ENCODE measurements at places on chromosomes 6 and 20.

DNA sequence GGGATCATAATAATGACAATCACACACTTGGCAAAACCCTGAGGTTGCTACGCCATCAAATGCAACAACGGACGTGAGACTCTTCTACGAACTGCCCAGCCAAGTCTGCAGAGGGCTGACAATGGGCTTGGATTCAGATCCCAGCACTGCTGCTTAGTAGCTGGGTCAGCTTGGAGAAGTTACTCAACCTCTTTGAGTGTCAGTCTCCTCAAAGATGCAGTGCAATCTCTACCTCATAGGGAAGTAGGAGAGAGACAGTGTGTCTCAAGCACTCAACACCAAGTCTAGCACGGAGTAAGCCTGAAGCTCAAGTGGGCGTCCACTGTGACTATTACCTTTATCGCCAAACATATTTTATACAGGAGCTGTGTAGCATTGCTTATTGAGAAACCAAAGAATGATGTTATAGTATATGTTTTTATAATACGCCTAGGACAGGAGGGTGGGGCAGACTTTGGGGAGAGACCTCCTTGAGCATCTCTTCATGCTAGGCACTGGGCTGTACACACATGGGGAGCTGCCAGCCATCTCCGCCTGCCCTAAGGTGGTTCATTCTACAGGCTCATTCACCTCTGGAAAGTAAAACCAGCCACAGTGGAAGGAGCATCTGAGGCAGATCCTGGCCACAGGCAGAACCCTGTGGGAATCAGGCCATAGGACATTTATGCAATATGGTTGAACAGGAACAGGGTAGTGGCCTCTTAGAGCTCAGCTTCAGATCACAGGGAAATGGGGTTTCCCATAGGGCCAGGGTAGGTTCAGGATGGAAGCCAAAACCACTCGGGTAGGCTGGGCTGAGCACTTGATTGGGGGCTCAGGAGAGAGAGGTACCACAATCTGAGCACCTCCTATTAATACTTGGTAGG lies 160.2 kb downstream of the MRPL14 start:
- DNase-seq = no peak

- DNase-seq = no peak
Measured at GRCh38 chr6:106874481-106874880, 100.0 kb downstream of the CD24 start.

DNA sequence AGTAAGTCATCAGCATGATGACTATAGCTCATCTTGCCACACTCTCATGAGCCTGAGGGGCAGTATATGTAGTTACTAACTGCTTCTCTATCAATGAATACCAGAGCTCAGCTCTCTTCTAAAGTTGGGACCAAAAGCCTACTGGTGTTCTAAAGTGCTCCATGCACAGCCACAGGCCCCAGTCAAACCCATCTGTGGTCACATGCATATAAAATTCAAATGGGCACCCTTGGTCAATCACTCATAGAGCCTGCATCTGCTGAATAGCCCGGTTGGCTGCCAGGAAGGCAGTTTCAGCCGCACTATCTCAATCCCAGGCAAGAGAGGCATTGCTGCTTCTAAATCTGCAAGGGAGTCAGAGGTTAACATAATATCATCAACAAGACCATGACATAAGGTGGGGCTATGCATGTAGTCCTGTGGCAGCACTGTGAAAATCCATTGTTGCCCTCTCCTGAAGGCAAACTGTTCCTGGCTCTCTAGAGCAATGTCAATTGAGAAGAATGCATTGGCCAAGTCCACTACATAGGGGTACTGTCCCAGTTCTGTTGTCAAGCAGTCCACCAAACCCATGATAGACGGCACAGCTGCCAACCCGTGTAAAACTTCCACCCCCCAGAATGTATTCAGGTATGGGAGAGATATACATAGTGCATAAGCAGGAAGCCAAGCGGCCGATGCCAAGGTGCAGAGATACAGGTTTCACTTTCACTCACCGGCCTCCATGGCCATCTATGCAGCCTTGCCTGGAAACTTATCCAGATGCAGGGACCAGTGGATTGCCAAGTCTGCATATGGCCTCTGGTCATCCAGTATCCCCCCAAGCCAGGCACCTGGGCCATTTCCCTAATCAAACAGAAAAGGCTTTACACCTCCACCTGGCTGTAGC lies 76.2 kb downstream of the ALDH8A1 start:
- no peak for DNase-seq

DNA sequence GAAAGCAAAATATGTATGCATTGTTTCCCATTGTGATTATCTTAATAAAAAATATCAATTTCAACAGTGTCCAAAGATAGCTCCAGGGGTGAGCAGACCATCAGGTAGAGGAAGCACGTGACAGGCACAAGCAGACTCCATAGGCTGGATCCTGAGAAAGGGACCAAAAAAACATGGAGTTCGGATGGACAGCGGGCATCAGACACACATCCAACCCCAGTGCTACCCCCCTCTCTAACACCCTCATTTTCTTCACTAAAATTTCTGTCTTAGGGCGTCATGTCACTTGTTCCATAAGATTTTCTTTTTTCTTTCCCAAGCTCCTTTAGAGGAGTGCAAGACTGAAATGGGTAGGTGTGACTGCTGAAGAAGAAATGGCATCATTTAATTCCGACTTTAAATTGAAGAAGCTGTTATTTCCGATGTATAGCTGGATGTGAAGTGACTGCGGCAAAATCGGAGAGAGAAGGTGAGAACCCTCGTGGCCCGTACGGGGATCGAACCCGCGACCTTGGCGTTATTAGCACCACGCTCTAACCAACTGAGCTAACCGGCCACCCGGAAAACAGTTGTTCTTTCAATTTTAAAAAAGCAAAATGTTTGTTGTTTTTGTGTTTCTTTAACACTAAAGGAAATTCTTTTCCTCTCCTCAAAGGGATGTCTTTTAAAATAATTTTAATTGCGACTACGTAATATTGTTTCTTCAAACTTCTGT lies 10.3 kb upstream of the PRSS16 start:
- no peak for DNase-seq

GRCh38 chr6:27679308-27679963 lies 206.5 kb upstream of the ZNF184 start:
- DNase-seq = no peak

GRCh38 chr6:167112421-167112820 lies 10.5 kb upstream of the CCR6 start:
- DNase-seq = no peak

DNA sequence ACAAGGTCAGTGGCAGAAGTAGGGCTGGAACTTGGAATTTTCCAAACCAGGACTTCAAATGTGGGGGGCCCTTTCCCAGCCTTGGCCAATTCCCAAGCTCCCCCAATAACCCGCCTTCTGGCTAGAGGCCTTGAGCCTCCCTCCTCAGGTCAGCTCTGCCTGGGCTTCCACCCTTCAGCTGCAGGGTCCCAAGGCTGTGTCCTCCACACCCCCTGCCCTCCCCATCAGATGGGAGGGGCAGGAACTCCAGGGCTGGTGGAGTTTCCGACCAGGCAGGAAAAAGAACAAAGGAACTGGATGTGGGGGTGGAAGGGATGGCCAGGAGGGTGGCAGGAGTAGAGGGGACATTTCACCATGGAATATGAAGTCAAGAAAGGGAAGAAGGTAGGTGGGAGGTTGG lies at the start of gene CCM2L:
Gene CCM2L (plus strand): TSS at position 338 of the 400 bp plus-strand sequence. CDS start 17 bp downstream, at position 355.
- DNase-seq = no peak

DNA sequence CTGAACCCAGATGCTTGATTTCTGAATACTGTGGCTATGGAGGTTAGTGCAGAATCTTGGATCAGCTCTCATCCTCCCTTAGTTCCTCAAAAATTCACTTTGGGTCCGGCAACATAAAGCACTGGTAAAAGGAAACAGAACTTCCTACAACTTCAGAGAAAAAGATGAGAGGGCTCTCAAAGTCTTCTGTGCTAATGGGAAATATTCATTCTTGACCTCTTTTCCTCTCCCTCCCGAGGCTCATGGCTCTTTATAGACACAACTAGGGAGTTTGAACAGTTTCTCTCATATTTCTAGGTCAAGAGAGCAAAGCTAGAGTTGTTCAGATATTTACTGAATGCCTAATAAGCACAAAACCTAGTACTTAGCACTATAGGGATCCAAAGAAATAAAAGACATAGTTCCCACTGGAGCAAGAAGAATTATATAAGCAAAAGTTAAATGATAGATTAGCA lies 124.1 kb upstream of the TCF21 start:
- no peak for DNase-seq

DNA sequence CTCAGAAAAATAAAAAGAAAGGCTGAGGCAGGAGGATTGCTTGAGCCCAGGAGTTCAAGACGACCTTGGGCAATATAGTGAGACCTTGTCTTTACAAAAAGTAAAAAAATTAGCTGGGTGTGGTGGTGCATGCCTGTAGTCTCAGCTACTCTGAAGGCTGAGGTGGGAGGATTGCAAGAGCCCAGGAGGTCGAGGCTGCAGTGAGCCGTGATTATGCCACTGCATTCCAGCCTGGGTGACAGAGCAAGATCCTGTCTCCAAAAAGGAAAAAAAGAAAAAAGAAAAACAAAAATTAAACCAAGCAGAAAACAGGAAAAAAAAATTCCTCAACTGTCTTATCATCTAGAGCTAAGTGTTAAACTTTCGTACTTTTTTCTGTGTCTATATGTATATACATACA lies 12.4 kb upstream of the SRSF3 start:
- DNase-seq = no peak

DNA sequence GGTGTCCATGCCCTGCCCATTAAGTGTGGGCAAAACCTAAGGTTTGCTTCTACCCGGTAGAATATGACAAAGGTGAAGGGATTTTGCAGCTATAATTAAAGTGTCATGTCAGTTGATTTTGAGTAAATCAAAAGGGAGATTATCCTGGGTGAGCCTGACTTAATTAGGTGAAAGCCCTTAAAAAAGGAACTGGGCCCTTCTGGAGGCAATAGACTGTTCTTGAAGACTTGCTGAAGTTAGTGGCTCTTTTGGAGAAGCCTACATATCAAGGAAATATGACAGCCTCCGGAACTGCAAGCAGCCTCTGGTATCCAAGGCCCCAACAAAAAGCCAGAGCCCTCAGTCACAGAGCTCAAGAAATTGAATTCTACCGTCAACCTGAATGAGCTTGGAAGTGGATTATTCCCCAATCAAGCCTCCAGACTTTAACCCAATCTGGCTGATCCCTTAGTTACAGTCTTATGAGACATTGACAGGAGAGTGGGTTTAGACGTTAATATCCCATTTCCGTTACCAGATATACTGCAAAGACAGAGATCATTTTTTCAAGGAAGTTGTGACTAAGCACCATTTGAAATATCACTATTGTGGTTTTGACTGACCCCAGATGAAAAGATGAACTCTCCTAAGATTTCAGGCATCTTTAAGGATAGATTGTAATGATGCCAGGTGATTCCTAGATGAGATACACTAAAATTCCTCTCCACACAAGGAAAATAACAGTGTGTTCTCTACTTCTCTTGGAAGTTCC lies 303.4 kb downstream of the PLCB1 start:
- DNase-seq = no peak

DNA sequence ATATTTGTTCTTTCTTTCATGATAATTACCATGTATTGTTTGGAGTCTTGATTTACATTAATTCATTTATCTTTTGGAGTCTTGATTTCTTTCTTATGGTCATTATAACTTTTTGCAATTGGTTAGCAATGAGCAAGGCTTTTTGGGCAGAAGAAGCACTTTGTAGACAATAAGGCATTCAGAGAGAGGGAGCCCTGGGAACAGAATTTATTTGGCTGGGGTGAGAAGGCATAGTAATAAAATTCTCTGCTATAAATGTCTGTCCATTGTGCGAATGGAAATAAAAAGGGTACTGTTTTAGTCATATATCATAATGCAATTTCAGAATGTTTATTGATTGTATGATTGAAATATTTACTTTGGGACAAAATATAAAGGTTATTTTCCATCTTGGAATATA lies 147.0 kb downstream of the SLC35F1 start:
- no peak for DNase-seq

DNA sequence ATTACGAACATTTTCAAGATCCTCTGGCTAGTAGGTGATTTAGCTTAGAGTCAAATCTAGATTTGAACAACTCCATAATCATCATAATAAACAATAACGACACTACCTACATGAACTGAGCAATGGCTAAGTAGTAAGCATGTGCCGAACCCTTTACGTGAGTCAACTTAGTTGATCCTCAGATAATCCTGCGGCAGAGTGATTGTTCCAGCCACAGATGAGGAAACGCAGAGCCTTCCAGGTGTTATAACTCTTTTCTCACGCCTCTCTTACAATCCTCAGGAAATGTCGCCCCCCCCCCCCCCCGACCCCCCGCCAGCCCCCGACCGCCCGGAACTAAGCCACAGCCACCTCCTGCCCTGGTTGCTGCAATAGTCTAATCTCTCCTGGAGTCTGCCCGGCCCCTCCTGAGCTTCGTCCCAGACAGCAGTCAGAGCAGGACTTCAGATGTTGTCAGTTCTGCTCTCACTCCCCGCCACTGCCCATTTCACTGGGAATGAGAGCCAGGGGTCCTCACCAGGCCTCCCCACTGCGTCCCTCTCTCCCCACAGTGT lies 141.5 kb upstream of the AGPAT4 start:
- DNase-seq = no peak

DNA sequence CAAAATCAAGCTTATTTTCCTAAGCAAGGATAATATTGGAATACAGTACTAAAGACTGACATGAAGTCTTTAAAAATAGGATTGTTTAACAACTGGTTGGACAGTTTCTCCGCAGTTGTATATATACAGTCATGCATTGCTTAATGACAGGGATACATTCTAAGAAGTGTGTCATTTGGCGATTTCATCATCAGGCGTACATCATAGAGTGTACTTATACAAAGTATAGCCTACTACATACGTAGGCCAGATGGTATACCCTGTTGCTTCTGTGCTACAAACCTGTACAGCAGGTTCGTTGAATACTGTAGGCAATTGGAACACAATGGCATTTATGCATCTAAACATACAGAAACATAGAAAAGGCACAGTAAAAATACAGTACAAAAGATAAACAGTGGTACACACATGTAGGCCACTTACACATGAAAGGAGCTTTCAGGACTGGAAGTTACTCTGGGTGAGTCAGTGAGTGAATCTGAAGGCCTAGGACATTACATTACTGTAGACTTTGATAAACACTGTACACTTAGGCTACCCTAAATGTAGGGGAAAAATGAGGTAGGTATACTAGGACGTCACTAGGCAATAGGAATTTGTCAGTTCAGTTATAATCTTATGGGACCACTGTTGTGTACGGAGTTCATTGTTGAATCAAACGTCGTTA lies 20.1 kb downstream of the HECA start:
- no peak for DNase-seq

DNA sequence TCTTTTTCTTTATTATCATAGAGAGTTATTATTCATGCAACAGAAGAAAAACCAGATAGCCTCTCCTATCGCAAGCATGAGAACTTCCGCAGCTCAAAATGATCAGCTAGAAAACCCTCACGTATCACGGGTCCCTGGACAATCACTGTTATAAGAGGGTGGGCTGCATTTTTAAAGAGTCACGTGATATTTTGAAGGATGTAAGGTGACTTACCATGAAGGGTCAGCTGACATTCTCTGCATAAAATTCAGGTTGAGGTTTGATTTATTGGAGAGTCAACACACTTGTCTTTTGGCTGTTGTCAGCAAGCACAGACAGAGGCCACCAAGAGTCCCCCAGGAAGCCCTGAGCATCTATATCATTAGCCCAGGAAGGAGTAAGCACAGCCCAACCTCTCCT lies 39.5 kb downstream of the ID4 start:
- no peak for DNase-seq

All from stimulated activated CD4-positive, alpha-beta T cell treated with anti-CD3 and anti-CD28 coated beads, TNF-alpha, amount 100 ng/mL, for 48 hours (primary cell).